ENCODE measurements at places on chromosomes 5 and 9.

DNA sequence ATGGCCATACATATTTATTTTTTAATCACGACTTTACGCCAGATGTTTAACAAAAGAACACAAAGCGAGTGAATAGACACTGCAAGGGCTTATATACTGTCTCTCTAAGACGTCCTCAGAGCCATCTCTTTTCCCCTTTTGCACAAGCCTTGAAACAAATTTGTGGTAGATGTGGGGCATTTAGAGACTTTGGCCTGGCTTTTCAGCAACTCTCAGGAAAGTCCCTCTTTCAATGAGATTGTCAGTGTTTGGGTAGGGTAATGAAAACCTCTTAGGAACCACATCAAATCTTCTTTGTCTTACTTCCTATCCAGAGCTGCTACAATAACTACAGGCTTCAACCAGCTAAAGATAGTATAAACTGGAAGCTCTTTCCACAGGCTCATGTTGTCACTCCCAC is 380.0 kb downstream of the ANXA1 start:
- no peak for DNase-seq

DNA sequence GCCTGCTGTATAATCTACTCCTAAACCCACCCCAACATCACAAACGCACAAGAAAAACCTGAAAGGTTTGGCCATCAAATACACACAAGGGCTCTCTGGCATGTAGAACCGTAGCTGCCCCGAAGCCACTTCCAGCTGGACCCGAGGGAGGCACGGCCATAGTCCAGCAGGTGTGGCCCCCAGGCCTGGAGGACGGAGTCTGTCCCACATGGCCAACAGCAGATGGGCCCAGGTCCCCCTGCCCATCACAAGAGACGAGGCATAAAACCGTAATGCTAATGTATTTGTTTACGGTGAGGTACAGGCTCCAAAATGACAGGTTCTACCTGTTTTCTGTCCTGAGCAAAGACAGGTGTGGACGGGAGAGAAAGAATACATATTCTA is 234.2 kb downstream of the SYK start:
- DNase-seq = no peak

- DNase-seq = no peak
Measured at GRCh38 chr5:170563824-170564567, 60.2 kb downstream of the KCNIP1 start.

DNA sequence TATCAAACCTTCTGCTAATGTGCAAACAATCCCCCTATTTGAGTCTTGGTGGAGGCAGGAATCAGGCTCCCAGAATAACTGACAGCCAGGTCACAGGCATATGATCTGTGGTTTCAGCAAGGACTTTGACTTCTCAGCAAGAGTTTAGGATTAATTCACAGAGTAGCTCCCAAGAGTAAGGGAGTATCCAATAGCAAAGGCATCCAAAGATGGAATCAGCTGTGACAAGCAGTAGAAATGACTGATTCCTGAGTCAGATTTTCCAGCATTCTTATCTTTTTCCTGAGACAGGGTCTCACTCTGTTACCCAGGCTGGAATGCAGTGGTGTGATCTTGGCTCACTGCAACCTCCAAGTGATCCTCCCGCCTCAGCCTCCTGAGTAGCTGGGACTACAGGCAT is 108.3 kb downstream of the EPB41L4A start:
- no peak for DNase-seq

- DNase-seq = no peak
Measured at GRCh38 chr5:2066373-2066772, 183.6 kb upstream of the IRX4 start.

DNA sequence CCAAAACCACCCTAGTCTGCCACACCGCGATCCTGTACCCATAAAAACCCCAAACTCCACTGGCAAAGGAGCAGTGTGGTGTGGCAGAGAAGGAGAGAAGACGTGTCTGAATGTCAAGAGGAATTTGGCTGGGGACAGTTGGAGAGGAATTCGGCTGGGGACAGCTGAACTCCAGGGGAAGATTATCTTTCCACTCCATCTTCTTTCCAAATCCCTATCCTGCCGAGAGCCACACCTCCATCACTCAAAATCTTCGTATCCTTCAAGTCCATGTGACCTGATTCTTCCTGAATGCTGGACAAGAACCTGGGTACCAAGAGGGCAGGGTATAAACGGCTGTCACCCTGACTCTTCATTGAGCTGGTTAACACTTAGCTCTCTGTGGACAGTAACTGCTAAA is 448.1 kb downstream of the ARHGEF28 start:
- no peak for DNase-seq

GRCh38 chr9:101027236-101027635 is 1.3 kb upstream of the PLPPR1 start:
- DNase-seq = no peak

DNA sequence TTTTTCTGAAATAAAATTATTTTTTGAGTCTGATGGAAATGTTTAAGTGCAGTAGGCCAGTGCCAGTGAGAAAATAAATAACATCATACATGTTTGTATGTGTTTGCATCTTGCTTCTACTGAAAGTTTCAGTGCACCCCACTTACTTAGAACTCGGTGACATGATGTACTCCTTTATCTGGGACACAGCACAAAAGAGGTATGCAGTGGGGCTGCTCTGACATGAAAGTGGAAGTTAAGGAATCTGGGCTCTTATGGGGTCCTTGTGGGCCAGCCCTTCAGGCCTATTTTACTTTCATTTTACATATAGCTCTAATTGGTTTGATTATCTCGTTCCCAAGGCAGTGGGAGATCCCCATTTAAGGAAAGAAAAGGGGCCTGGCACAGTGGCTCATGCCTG is 39.2 kb downstream of the FXN start:
- no peak for DNase-seq

DNA sequence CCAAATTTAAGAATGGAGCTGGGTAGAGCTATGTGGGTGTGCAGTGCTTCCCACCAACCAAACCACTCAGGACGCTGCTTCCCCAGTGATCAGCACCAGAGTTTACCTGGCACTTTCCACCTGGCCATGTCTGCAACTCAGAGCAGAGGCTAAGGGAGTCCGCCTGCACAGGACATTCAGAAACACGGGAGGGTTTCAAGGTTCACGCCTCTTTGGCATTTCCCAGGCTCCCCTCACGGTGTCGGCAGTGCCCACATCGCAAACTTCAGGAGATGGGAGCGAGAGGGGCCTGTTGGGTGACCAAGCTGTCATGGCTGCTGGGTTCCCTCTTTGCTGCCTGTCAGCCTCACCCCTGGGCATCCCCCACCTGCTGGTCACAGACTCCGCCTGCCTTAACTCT is 161.5 kb downstream of the NXNL2 start:
- DNase-seq = no peak

GRCh38 chr5:140399979-140400729 is 1.5 kb upstream of the ANKHD1 start:
- DNase-seq = no peak

GRCh38 chr5:63128018-63128417 is 549.4 kb downstream of the LRRC70 start:
- no peak for DNase-seq

GRCh38 chr9:74528207-74528606 is 31.1 kb downstream of the RORB start:
- no peak for DNase-seq

- DNase-seq = no peak
Measured at GRCh38 chr5:108820983-108821382, 73.3 kb downstream of the FER start.

GRCh38 chr5:80686757-80687156 is 32.0 kb upstream of the DHFR start:
- DNase-seq = no peak

GRCh38 chr5:95809414-95809960 is 13.0 kb downstream of the GLRX start:
- no peak for DNase-seq

GRCh38 chr9:138072161-138072842 is 194.7 kb downstream of the CACNA1B start:
- no peak for DNase-seq

GRCh38 chr9:124261736-124262648 is 4.2 kb downstream of the NEK6 start:
- no peak for DNase-seq

GRCh38 chr9:116635908-116636307 is 51.2 kb upstream of the TRIM32 start:
- DNase-seq = no peak

GRCh38 chr9:135341612-135342169 is 137.9 kb upstream of the PPP1R26 start:
- DNase-seq = no peak
